ENCODE measurements at places on chromosomes 16 and 17.

DNA sequence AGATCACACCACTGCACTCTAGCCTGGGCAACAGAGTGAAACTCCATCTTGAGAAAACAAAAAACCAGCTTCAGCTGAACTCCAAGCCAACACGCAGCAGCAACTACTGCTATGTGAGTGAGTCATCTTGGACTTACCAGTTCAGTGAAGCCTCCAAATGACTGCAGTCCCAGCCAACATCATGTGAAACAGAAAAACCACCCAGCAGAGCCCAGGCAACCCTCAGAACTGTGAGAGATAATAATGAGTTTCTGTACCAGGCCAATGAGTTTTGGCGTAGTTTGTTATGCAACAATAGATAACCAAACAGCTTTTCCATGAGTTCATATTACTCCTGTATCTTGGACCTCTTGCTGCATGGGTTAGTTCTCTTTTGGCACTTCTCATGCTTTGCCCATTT is 23.3 kb downstream of the PHF12 start:
- no peak for DNase-seq

DNA sequence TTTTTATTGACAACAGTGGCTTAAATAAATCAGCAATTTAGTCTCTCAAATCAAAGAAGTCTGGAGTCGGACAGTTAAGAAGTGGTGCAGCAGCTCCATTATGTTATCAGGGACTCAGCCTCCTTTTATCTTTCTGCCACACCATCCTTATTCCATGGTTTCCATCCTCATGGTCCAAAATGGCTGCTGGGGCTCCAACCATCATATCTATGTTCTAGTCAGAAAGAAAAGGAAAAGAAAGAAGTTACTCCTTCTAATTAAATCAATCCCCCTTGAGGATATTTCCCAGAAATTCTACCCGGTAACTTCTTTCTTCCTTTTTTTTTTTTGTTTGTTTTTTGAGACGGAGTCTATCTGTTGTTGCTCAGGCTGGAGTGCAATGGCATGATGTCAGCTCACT is 109.5 kb downstream of the HS3ST2 start:
- DNase-seq = no peak

DNA sequence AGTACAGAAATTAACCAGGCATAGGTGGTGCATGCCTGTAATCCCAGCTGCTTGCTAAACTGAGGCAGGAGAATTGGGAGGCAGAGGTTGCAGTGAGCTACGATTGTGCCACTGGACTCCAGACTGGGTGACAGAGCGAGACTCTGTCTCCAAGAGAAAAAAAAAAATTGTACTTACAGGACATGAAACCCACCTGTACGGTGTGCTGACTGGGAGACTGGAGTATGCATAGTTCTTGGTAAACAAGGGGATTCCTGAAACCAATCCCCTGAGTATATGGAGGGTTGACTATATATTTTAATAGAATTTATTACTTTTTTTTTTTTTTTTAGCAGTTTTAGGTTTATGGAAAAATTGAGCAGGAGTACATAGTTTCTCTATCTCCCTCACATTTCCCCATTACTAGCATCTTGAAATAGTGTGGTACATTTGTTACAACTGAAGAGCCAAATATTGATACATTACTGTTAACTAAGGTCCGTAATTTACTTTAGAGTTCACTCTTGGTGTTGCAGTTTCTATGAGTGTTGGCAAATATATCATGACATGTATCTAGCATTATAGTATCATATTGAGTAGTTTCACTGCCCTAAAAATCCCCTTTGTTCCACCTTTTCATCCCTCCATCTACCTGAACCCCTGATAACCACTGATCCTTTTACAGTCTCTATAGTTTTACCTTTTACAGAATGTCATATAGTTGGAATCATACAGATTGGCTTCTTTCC is 19.3 kb downstream of the TENT4B start:
- DNase-seq = no peak

DNA sequence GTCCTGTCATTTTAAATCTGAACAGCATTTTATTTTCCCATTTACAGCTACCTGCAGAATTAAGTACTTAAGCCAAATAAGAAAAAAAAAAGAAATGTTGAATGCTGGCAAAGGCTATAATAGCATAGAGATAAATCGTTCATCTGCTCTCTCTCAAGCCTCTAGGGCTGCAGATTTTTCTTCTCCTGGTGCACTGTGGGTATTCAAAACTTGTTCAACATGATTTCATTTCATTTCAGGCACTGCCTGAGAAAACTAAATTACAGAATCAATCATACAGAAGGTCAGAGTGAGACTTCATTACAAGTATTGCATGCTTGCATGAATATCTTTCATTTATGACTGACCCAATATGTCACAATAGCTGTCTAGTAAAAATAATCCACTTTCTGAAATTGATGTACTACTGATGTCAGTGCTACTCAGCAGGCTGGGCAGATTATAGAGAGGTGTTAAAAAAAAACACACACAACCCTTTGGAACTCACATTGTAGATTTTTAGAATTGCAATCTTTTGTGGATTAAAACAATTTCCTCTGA is 86.2 kb downstream of the TOX3 start:
- DNase-seq = no peak

- no peak for DNase-seq
Observed at GRCh38 chr17:4317610-4318009, 48.9 kb downstream of the UBE2G1 start.

GRCh38 chr17:31695456-31696090 is 163.5 kb downstream of the COPRS start:
- no peak for DNase-seq

DNA sequence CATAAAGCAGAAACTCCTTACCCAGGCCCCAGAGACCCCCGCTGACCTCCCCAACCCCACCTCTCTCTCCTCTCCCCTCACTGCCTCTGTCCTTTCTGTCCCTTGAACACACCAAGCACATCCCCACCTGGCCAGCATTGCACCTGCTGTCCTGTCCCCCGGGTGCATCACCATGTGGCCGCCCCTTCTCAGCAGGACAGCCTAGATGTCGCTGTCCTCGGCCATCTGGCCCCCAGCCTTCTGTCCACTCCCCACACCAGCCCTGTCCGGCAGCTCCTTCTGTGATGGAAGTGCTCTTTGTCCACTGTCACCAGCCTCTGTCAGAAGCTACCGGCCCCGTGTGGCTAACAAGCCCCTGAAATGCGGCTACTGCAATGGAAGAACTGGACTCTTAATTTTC is 12.3 kb upstream of the MPRIP start:
- no peak for DNase-seq

- DNase-seq = no peak
Observed at GRCh38 chr16:52827456-52827855, 225.2 kb downstream of the CHD9NB start.

DNA sequence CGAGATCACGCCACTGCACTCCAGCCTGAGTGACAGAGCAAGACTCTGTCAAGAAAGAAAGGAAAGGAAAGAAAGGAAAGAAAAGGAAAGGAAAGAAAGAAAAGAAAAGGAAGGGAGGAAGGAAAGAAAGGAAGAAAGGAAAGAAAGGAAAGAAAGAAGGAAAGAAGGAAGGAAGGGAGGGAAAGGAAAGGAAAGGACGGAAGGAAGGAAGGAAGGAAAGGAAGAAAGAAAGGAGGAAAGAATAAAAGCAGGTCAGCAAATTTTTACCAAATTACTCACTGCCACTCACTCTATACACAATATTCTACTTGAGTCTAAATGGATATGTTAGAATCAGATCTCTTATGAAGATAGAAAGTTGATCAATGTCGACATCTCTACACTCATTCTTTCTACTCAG is 49.8 kb downstream of the RND2 start:
- no peak for DNase-seq

GRCh38 chr17:61482467-61482866 is 30.2 kb downstream of the TBX4 start:
- no peak for DNase-seq

- no peak for DNase-seq
Observed at GRCh38 chr16:79339863-79340262, 260.7 kb downstream of the MAF start.

DNA sequence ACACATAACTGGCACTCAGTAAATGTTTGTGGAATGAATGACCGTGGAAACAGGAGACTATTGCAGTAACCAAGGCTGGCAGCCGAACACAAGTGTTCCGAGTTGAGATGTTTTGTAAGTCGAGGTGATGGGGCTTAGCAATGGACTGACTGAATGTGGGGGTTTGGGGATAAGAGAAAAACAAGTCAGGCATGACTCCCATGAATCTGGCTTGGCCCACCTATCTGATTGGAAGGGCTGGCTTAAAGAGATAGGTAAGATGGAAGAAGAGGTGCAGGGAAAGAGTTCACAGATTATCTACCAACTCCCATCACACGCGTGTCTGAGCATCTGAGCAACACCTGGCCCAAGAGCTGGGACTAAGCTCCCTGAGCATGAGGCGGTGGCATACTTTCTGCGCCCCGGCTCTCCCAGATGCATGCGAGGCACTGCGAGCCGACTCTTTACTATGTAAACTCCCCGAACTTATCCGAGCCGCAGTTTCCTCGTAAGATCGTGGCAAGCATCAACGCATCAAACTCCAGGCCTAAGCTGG is 539 bp downstream of the IFT20 start:
- DNase-seq = no peak

DNA sequence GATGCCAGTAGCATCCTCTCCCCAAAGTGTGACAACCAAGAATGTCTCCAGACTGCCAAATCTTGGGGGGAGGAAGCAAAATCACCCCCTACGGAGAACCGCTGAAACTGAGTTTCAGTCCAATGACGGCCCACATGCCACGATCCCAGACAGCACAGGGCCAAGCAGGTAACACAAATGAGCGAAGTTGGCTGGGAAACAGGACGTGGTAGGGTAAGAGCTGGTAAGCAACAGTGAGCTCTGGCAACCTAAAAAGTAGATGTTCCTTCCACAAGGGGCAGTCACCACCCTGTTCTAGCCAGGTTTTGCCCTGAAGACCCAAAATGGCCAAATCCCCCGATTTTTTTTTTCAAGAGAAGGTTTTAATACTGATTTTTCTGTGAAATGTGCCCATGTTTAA is 25.4 kb downstream of the ZFHX3 start:
- DNase-seq = no peak

DNA sequence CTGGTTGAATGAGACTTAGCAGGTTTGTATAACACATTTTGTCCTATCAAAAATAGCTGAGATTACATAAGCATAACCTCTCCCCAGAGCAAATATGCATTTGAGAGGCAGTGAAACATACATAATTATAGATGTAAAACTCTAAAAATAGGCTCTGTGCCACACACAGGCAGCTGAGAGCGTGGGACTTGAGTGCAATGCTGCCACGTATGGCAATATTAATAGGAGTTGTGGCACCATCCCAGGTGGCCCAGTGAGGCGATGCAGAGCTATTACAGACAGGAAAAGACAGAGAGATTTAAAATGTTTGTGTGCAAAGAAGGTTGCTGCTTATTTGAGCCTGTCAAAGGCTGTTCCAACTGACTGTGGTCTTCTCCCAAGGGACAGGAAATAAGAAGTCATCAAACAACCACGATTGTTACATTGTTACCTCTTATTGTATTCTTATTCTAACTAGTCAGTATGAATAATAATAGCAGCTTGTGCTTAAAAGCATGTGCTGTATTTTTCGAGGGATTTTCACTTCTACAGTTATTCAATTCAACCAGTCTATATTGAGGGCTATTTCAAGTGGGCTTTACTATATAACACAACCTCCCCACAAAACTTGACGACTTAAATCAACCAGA is 116.5 kb downstream of the SALL1 start:
- DNase-seq = peak; percentile 12

GRCh38 chr16:30350134-30350871 is 4.8 kb downstream of the CD2BP2 start:
- no peak for DNase-seq

- DNase-seq = peak; percentile 4
Observed at GRCh38 chr17:6700948-6701307, 12.2 kb downstream of the SLC13A5 start.

DNA sequence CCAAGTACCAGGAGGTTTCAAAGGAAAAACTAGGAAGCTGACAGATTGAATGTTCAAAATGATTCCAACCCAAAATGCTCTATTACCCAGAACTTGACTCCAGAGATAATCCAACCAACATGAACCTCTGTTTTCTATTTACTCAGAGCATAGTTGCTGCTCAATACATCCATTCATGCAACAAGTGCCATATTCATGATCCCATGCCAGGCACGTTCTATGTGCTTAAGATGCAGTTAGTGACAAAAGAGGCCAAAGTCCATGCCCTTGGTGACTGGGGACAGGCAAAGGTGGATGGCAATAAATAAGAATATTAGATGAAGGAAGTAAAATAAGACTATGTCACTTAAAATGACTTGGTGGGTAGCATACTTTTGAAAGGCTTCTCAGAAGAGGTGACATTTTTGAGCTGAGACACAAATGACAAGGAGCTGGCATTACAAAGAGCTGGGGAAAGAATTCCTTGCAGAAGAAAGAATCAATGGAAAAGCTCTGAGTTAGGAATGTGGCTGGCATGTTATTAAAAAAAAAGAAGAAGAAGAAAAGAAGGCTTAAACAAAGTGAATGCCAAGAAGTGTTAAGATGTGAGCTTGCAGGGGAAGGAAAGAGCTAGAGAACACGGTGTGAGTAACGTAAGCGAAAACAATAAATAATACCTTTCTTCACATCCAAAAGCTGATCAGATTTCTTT is 34.5 kb downstream of the TOX3 start:
- DNase-seq = no peak

DNA sequence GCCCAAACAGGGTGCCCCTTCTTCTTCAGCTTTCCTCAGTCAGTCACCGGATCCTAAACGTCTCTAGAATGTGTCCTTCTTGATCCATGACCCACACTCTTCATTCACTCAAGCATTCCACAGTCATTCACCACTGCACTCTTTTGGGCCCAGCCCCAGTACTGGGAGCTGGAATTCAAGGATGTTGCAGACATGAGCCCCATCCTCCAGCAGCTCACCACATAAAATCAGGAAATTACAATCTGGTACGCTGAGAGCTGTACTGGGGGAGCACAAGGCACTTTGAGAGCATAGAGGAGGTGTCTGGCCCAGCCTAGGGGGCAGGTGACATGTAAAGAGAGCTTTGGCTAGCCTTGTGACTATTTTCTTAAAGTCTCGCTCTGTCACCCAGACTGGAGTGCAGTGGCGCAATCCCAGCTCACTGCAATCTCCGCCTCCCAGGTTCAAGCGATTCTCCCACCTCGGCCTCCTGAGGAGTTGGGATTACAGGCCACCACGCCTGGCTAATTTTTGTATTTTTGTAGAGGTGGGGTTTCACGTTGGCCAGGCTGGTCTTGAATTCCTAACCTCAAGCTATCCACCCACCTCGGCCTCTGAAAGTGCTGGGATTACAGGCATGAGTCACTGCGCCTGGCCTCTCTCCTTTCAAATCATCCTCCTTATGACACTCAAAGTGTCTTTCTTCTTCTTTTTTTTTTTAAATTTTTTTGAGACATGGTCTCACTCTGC is 18.7 kb downstream of the CES4A start:
- DNase-seq = no peak

DNA sequence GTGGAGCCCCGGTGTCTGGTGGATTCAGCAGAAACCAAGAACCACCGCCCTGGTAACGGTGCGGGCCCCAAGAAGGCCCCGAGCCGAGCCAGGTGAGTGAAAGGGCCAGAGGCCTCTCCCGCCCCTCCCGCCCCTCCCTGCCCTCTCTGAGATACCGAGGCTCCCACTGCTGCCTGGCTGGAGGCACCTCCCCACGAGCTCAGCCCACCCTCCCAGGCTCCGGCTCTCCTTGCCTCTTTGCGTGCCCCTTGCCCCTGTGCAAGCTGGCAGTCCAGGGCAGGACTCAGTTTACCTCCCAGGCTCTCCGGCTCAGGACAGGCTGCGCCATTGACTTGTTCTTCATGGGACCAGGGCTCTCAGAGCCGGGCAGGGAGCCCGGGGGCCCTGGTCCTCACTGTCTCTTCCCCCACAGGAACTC is 14.1 kb upstream of the MYO15B start:
- DNase-seq = no peak

GRCh38 chr17:44910231-44911106 is 4.8 kb downstream of the GFAP start:
- no peak for DNase-seq

- DNase-seq = no peak
Observed at GRCh38 chr17:13589658-13590057, 12.1 kb downstream of the HS3ST3A1 start.

All from NCI-H69 (cell line).